Thyroid gland (tissue), 4 donors: ENCODE measurements at places on chromosomes 7 and 10. TPM values are rescaled to one million over a fixed set of nuclear protein-coding genes. Genes with fewer than 3 reads are reported as not detected.

DNA sequence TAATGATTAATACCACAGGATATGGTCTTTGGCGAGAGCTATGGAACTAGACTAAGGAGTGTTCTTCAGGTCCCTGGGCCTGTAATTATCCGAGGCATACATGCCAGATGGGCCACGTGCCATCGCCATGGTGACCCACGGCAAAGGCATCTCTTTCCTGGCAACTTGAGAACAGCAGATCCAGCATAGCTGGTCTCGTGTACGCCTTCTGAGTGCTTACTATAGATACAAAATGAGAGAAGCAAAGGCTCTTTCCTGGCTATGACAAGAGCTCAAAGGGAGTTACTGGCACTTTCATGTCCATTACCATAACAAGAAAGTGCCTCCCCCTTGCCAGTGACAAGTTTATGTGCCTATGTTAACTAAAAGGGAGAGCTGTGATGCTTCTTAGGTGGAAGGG lies 26.0 kb upstream of the GLI3 start:
- H3K27ac ChIP-seq, result no peak overlapping the region
- H3K4me1 ChIP-seq, result no peaks in the 10 kb centered on the region
- H3K27me3 ChIP-seq, result no peaks in the 10 kb centered on the region
- H3K36me3 ChIP-seq, result no peaks in the 10 kb centered on the region

GRCh38 chr7:139078911-139079310 lies 30.6 kb downstream of the ZC3HAV1 start:
- peaks cover 40% of the 10 kb centered on the region for H3K36me3 ChIP-seq
- H3K27me3 ChIP-seq, result no peaks in the 10 kb centered on the region
- no peak overlapping the region for H3K27ac ChIP-seq
- DNase-seq, result no peak

DNA sequence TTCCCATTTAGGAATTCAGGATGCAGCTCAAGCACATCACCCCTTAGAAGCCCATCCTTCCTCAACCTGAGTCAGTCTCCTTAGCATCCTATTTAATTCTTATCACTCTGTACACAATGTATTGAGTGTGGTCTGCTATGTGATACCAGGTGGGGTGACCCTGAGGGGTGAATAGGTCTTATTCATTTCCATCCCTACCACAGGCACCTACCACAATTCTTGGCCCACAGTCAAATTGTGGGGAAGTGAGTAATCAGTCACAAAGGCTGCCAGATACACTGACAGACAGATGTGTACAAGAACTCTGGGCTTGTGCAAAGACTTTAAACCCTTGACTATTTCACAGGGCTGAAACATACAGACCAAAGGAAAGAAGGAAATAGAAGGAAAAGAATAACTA lies 560.5 kb downstream of the PARD3 start:
- no peaks in the 10 kb centered on the region for H3K36me3 ChIP-seq
- H3K4me1 ChIP-seq, result peaks cover 8% of the 10 kb centered on the region
- no peaks in the 10 kb centered on the region for H3K27me3 ChIP-seq
- no peak overlapping the region for H3K27ac ChIP-seq
- H3K4me3 ChIP-seq, result no peak overlapping the region

The MEIG1 gene
- total RNA-seq, result not detected

The CLRN3 gene
- total RNA-seq, result not detected

The SERPINE1 gene
- 4.7 TPM for total RNA-seq

The ANKRD1 gene
- not detected for total RNA-seq

The UBE2D1 gene
- 15.8 TPM for total RNA-seq

The GSTO1 gene
- 129 TPM for total RNA-seq
